ENCODE measurements at places on chromosomes 7 and 10.

DNA sequence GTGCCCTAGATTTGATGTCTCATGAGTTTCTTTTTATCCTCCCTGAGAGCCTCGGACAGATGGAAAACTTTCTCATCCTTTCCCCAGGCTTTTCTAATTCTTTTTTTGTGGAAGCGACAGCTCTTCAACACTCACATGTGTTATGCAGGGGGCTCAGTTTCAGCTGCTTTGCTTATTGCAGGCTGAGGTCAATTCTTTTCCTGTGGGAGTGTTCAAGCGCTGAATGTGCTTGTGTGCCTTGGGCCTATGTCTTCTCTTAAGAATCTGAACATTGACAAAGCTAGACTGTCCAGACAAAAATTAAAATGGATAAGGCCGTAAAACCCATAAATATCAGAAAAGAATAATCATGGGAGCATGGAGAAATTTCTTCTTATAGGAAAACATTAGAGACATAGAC, 125.2 kb upstream of the STEAP4 start:
- DNase-seq, result no peak

DNA sequence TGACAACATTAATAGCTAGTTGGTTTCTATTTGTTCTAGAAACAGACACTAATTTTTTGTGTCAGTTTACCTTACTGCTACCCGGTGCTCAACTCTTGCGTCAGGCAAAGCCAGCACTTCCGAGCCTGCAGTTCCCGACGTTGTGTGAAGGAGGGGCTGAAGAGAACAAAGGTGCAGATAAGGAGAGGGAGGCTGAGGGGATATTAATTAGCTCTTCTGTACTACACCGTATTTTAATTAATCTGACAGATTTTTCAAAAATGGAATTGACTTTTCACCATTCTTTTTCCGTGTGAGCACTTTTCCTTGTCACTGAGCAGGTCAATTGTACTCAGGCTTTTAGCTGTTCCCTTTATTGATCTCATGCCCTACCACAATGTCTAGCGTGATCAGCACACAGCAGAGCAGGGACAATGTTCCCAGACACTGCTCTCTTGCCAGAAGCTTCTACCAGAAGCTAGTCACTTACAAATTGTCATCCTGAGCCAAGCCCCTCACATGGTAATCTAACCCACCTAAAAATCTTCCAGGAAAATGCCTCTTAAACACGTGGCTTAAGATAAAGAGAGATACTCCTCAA, 650.5 kb upstream of the MKI67 start:
- no peak for DNase-seq

GRCh38 chr7:36945612-36946400, 221.5 kb upstream of the AOAH start:
- no peak for DNase-seq

DNA sequence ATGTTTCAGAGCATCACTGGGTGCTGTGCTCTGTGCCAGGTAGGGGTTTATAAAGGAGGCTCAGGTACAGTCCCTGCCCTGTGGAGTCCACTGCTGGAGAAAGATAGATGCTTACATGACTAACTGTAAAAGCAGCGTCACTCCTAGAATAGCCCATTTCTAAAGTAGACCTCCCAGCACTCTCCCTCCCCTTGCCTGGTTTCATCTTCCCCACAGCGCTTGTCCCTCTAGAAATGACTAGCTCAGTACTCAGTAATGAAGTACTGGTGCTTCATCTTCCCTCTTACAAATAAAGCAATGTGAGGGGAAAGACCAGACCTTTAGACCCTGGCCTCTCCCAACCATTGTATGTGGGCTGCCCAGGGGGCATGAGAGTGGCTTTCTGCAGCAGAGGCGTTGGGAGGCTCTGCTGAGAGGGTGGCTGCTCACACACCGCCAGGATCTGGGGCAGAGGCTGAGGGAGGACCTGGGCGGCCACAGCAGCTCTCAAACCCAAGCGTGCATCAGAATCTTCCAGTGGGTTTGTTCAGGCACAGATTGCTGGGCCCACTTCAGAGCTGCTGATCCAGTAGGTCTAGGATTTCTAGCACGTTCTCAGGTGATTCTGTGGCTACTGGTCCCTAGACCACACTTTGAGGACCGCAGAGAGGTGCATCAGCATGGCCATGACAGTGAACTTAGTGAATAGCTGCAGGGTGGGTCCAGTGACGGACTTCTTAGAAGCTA, 110.3 kb upstream of the ANLN start:
- no peak for DNase-seq

GRCh38 chr10:17023386-17024298, 106.0 kb downstream of the CUBN start:
- peak; percentile 51 for DNase-seq

GRCh38 chr10:13440185-13441061, 88.4 kb downstream of the BEND7 start:
- DNase-seq, result peak; percentile 40

- DNase-seq, result no peak
Measured at GRCh38 chr7:138710536-138711385, 9.6 kb upstream of the SVOPL start.

GRCh38 chr10:124232686-124233545, 139.5 kb upstream of the CHST15 start:
- no peak for DNase-seq

DNA sequence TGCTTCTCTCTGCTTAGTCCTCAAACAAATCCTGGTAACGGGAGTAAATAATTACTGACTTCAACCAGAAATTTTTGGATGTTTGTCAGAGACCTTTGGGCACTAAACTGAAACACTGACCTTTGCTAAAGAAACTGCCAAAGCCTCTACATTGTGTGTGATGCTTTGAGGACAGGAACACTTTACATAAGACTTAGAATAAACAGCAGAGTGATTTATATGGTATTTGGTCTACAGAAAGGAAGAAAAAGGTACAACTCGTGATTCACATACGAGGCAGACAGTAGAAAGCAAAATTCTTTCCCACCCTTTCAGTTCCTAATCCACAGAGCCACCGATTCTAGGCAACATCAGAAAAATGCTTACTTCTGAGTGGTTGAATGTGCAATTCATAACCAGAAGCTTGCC, 59.8 kb downstream of the SLC16A12 start:
- DNase-seq, result no peak

DNA sequence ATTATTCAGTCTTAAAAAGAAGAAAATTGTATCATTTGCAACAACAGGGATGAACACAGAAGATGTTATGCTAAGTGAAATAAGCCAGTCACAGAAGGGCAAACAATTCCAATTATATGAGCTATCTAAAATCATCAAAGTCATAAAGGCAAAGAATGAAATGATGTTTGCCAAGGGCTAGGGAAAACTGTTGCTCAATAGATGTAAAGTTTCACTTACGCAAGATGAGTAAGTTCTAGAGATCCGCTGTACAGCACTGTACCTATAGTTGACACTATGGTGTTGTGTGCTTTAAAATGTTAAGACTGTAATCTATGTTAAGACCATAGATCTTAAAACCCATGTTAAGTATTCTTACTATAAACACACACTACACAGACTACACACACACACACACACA, 904.6 kb upstream of the LRRN3 start:
- no peak for DNase-seq

GRCh38 chr10:26214004-26214403, 2.6 kb upstream of the GAD2 start:
- DNase-seq, result no peak

DNA sequence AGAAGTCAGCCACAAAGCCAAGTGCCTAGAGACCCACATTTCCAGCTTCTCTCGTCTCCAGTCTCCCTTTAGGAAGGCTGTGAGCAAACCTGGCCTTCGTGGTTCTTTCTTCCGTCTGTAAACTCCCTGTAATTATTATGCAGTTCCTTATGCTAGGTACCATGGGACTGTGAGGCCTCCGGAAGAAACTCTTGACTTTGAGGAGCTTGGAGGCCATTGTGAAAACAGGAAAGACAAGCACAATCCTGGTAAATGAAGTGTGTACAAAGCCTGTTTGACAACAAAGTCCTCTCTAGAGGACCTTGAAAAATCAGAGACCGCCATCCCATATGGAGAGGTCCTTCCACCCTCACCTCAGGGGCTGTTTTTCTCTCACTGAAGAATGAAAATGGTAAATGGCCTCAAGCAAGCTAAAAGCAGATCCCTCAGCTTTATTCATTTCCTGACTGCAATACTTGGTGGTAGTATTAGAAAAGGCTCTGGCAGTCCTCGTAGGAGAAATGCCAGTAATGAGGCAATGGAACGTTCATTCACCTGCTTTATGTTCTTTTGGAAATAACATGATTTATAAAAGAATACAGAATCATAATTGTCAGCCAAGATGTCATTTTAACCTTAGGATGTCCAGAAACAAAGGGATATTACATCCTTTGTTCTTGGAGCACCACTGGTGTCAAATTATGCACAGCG, 926.4 kb downstream of the LRMDA start:
- no peak for DNase-seq

DNA sequence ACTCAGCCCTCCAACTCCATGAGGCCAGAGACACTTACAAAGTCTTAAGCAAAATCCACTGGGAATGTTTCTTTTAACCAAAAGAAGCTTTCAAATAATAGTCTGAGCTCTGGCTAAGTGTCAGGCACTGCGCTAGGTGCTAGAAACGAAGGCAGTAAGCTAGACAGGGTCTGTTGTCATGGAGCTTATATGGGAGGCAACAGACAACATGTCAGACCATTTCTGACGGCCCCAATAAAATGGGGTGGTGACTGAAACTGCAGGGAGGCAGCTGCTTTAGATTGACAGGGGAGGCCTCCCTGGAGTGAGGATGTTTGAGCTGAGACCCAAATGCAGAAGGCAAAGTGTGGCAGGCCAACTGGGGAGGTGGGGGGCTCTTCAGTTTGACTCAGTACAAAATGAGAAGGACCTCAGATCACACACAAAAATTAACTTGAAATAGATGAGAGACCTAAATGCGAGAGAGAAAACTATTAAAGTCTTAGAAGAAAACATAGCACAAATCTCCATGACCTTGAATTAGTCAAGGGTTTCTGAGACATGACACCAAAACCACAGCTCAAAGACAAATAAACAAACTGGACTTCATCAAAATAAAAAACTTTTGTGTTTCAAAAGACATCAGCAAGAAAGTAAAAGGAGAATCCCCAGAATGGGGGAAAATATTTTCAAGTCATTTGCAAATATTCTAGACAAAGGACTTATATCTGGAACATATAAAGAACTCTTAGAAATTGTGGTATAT, 40.6 kb downstream of the SH3PXD2A start:
- DNase-seq, result no peak

GRCh38 chr10:112261281-112261822, 21.8 kb upstream of the TECTB start:
- DNase-seq, result no peak

DNA sequence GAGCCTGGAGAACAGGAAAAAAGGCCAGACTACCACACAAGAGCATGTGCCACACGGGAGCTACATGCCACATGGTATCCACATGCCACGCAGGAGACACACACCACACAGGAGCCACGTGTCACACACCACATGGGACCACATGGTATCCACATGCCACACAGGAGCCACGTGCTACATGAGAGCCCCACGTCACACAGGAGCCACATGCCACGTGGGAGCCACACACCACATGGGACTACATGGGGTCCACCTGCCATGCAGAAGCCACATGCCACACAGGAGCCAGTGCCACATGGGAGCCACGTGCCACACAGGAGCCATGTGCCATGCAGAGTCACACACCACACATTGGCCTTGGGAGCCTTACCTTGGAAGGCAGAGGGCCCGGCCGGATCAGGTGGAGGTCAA, 244.4 kb upstream of the PPP2R2D start:
- DNase-seq, result no peak

DNA sequence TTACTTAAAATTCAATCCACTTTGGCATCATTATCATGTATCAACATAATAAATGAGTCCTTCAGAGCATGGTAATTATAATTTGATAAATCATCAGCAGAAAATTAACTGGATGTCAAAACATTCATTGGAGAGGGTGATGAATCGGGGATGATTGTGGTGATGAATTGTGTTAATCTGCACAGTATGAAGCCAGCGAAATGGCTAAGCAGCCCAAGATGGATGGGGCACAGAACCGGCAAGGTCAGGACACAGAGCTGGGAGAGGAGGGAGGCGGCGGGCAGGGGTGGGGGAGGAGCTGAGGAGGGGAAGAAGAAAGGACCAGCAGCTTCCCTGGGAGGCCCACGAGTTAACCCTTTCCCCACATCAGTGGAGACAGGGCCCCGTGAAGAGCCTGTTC, 536.1 kb downstream of the LRMDA start:
- DNase-seq, result no peak

DNA sequence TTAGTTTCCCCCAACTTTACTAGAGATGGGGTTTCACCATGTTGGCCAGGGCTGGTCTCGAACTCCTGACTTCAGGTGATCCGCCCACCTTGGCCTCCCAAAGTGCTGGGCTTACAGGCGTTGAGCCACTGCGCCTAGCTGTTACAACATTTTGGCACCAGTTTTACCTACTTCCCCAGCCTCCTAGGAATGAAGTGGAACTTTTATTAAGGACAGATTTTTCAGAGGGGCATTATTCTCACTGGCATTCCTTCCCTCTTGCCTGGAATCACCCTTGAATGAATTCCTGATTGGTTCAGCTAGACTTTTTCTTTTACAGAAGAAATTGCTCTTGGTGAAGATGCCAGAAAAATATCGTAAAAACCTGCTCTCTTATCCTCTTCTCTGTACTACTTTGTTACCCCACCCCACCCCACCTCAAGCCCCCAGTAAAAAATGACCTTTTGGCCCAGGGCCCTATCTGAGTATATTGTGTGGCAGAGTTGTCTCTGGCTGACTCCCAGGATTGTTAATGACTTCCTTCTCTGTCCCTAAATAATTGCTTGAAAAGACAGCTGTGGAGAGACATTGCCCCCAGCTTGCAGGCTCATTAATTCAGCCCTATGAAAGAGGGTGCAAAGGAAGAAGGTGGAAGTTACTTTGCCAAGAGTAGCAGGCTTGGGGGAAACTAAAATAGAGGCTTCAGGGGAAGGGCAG, 189.6 kb downstream of the AUTS2 start:
- DNase-seq, result no peak

DNA sequence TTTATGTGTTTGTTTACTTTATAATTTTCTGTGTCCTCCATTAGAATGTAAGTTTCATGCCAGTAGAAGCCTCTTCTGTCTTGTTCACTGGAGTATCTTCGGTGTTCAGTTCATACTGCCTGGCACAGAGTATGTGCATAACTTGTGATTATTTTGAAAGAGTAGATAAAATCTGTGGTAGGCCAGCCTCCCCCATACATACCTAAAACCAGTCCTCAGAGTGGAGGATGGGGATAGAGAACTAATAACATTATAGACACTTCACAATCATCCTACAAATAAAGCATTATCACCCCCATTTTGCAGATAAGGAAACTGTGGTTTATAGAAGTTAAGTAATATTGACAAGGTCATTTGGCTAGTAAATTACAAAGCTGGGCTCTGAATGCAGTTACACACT, 28.0 kb downstream of the VIM start:
- DNase-seq, result no peak

DNA sequence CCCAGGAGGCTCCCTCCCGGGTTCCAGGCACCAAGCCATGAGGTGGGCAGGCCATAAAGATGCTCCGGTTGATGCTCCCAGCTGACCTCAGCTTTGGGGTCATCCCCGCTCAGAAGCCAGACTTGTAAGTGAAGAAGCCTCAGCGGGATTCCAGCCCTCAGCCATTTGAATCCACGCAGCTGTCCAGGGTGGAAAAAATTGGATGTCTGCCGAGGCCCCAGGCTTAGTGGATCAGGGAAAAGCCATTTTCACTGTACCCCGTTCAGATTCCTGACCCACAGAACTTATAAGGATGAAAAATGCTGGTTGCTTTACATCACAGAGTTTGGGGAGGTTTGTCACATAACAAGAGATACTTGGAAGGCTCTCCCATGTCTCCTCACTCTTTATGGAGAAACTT, 49.2 kb upstream of the CPN1 start:
- no peak for DNase-seq

Data from stimulated activated CD4-positive, alpha-beta T cell treated with anti-CD3 and anti-CD28 coated beads, Interleukin-1b, Interleukin-23, amount 100 ng/mL, for 1 hour (primary cell).